ENCODE measurements at places on chromosomes 16 and 17.

DNA sequence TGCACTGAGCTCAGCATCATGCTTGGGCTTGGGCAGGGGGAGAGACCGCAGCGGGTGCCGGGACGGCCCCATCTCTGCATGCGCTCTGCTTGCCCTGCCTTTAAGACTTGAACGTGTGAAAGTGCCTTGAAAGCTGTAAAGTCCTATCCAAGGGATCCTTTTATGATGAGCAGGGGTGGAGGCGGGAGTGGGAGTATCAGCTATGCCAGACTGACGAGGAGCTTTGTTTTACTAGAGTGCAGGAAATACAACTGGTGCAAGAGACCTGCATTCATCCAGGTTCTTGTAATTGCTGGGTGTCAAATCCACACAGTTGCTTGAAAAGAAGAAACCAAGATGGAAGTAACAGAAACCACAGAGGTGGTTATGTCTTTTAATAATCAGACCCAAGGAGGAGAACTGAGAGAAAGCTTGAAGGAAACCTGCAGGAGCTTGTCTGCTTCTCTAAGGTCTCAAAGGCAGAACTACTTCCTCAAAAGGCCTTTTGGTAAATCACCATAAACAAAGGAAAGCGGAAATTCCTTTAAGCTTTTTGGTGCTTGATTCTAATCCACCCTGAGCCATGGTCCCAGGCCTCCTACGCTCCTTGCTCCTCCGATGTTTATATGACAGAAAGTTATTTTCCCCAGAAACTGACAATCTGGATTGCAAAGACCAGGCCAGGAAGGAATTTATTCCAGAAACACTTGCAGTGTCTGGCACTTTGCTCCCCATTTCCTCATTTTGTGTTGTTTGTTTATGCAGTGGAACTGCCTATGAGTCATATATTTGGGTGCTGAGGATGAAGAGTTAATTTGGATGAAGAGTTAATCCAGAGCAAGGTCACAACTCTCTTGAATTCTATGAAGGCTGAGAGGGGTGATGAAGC, 51.3 kb upstream of the FBXO47 start:
- no peak for DNase-seq

DNA sequence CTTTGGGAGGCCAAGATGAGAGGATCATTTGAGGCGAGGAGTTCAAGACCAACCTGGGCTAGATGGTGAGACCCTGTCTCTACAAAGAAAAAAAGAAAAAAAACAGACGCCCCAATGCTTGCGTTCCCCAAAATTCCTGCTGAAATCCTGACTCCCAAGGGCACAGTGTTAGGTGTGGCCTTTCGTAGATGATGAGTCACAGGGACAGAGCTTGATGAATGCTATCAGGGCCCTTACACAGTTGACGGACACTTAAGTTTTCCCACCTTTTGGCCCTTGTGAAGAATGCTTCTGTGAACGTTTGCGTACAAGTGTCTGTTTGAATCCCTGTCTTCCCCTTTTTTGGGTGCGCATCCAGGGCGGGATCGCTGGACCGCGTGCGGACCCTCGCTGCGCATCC, 16.5 kb upstream of the ZNF750 start:
- no peak for DNase-seq

GRCh38 chr17:45925311-45925710, 31.0 kb downstream of the MAPT start:
- no peak for DNase-seq

- no peak for DNase-seq
These were observed 6.7 kb upstream of the ABCA9 start for GRCh38 chr17:69067274-69068047.

DNA sequence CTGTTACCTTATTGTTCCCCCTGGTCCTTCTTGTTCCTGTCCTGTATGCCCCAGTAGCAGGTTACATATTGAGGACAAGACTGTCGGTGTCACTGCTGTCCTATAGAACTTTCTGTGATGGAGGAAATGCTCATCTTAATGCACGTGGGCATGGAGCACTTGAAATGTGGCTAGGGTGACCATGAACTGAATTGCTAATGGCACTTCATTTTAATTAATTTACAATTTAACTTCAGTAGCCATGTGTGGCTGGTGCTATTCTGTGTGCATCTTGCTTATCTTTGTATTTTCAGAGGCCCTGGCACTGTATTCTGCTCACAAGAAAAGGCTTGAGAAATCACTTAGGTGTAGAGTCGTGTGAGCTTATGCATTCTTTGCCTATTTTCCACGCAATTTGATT, 125.2 kb downstream of the MSI2 start:
- no peak for DNase-seq

DNA sequence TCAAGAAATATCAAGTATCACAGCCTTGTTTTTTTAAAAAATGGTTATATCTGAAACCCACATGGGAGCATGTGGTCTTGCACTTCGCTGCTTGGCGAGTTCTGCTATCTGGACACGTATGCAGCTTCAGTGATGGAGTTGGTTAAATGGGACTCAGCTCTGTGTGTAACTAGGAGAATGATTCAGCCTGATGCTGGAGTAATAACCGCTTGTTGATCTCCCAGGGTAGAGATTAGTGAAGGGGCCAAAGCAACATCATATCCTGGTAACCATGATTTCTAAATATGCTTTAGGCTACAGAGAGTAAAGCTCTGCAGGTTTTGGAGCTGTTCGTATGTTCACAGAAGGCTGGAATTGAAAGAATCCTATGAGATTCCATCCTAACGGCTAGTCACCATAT, 63.2 kb downstream of the IQCK start:
- no peak for DNase-seq

- no peak for DNase-seq
These were observed 19.5 kb downstream of the MMP15 start for GRCh38 chr16:58045096-58045495.

DNA sequence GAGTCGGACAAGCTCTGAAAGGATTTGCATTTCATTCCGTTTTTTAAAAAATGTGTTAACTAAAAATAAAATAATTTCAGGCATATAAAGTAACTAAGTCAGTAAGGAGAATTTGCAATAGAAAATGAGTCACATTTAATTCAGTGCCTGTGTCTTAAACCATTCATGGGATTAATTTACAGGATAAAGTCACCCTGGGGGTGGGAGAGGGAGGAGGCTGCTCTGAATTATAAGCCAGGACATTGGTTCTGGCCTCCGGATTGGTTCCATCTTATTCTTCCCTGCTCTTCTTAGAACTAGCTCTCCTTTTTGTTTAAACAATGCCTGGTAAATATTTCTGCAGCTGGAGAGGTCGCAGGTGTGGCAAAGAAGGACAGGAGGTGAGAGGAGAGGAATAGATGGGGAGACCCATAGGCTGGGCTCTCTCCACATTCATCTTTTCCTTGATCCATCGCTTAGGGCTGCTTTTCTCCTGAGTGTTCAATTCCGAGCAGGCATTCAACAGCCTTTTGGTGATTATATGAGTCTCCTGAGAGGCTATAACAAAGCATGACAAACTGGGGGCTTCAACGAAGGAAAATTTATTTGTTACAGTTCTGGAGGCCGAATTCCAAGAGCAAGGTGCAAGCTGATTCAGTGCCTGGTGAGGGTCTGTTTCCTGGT, 319.2 kb downstream of the PHKB start:
- DNase-seq = no peak

GRCh38 chr17:61249649-61250299, 149.9 kb upstream of the TBX2 start:
- no peak for DNase-seq

GRCh38 chr16:50476486-50477255, 71.5 kb upstream of the NKD1 start:
- DNase-seq = no peak

GRCh38 chr16:21987498-21987897, 13.4 kb downstream of the PDZD9 start:
- no peak for DNase-seq

- DNase-seq = no peak
These were observed 8.2 kb upstream of the FOXN1 start for GRCh38 chr17:28497931-28498330.

GRCh38 chr16:85310868-85311585, 198.8 kb upstream of the CIBAR2 start:
- no peak for DNase-seq

GRCh38 chr17:2030779-2031163, 818 bp downstream of the DPH1 start:
- no peak for DNase-seq

GRCh38 chr17:12734926-12735325, 54.4 kb upstream of the ARHGAP44 start:
- DNase-seq = no peak

GRCh38 chr17:79088247-79088996, 13.8 kb downstream of the ENGASE start:
- no peak for DNase-seq

- no peak for DNase-seq
These were observed 616.3 kb upstream of the CDH8 start for GRCh38 chr16:62652441-62653120.

DNA sequence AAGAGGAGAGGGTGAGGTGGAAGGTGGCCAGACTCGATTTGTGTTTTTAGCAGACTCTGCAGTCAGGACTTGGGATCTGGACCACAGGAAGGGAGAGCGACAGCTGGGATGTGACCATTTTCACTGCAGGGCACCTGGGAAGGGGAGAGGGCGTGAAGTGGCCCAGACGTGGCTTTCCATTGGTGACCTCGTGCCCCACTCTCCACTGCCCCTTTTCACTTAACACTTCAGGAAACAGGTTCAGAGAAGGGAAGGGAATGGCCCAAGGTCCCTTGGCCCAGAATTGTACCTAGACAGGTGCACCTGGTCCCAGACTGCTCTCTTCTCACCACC, 22.9 kb upstream of the MPRIP start:
- DNase-seq = no peak

DNA sequence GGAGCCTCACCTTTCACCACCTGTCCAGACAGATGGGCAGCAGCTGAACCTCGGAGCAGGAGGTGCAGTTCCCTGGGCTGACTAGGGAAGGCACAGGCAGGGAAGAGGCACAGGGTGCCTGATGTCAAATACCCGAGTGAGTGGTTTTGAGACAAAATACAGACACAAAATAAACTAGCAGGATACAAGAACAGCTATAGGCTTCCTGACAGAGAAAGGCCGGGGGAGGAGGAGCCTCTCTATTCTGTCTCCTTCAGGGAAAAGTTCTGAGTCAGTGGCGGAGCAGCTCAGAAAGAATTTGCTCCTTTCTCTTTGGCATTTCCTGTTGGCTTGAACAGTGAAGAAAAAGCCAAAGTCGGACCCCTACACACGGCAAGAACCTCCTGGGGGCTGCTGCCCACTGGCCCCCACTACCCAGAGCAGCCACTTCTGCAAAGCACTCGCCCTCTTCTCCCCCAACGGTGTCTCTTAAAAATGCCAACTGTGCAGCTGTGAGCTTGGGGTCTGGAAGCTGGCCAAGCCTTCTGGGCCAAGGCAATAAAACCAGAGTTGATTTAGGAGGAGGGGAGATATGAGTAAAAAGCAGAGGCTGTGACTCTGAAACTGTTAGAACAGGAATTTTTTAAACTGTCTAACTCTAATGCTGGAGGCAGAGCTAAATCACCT, 14.4 kb upstream of the FAAP100 start:
- DNase-seq = no peak

DNA sequence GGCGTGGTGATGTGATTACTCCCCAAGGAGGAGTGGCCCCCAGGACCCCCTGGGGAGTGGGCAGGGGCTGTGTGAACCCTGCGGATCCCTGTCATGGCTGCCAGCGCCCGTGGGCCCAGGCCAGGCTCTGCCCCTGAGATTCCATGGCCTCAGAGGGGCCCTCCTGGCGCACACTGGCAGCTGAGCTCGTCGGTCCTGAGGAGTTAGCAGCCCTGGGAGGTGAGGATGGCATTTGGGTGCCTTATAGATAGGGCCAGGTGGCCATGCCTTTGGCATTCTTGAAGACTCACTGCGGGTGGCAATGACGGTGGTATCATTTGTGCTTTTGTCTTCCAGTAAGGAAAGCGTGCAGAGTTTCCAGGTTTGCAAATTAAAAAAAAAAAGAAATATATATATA, 146.8 kb upstream of the GSE1 start:
- no peak for DNase-seq

GRCh38 chr17:74860872-74861661, 1.4 kb upstream of the GRIN2C start:
- no peak for DNase-seq

DNA sequence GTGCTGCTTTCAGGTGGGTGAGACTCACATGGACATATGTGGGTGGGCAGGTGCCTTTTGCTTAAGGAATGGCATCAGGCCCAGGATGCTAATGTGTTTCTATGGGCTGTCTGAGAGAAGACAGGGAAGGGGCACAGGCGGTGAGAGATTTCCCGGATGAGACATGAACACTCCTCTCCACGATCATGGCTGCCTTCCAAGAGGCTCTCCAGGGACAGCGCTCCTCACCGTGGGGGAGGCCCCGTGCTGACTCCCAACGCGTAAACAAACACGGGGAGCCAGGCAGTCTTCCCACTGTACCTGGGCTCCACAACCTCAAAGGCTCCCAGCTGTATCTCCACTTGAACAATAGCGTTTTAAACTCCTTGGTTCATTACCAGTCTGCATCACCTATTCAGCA, 42.8 kb downstream of the CDK5R1 start:
- peak; percentile 11 for DNase-seq

DNA sequence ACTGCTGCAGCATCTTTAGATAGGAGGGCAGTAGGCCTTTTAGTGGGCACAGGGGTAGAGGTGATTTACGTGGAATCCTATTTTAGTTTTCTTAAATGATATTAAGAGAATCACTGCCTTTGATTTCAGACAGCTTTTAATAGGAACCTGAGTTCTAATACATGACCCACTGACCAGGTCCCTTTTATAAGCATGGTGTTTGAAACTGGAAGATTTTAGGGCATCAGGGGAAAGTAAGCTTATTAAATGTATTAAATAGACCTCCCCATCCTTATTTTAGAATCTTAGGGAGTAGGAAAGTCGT, 2.0 kb downstream of the MSL1 start:
- DNase-seq = no peak

GRCh38 chr16:24015923-24016322, 180.1 kb downstream of the PRKCB start:
- no peak for DNase-seq

Measured in NCI-H1417 treated with DMSO at 0.1 percent for 48 hours (cell line).